Activated CD4-positive, CD25-positive, alpha-beta regulatory T cell treated with anti-CD3 and anti-CD28 coated beads, Interleukin-2, amount 50 U/mL, for 16 hours (primary cell): ENCODE measurements at places on chromosomes 7 and 10.

- DNase-seq, result no peak
These were observed 238.2 kb downstream of the CELF2 start for GRCh38 chr10:11255796-11256444.

DNA sequence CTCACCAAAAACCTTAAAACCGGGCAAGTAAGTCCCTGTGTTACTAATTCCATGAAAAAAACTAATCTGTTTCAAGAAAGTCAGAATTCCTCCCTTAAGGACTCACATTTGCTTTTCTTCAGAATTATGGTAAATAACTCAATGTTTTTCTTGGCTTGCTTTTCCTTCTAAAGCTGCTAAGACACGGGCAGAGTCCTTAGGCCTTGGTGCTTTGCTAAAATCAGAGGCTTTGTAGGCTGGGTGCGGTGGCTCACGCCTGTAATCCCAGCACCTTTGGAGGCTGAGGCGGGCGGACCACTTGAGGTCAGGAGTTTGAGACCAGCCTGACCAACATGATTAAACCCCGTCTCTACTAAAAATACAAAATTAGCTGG, 32.0 kb downstream of the GNA12 start:
- DNase-seq, result no peak

- no peak for DNase-seq
These were observed 46.7 kb downstream of the SGMS1 start for GRCh38 chr10:50577010-50577409.

DNA sequence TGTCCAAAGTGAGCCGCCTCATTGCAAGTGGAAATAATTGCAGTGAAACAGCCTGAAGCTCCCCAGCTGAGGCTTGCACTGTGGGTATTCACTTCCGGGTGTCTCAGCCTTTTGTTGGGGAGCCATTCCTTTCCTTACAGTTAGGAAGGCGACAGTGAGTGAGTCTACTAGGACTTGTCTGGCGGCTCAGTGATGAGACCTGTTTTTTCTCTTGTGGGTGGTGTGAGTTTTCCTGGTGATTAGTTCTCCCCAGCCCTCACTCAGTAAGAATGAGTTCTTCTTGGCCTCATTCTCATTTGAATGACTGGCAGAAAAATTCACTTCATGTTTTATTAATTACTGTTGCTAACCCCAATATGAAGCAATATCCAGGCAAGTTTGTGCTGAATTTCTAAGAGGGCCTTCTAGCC, 2.6 kb downstream of the PGAM1 start:
- DNase-seq, result no peak

GRCh38 chr10:100715445-100716385, 29.7 kb upstream of the PAX2 start:
- DNase-seq, result no peak
